ENCODE measurements at places on chromosomes 1 and 21. TPM values are rescaled to one million over a fixed set of nuclear protein-coding genes. Genes with fewer than 3 reads are reported as not detected.

Gene ATP1A4
- 0.04 TPM for total RNA-seq

Gene KCNE1
- total RNA-seq: 0.69 TPM

Gene COL16A1
- total RNA-seq: 5.0 TPM

Gene PCSK9
- 6.0 TPM for total RNA-seq

Gene CLDN17
- total RNA-seq: not detected

Gene GART
- total RNA-seq: 142 TPM

Gene ARMH1
- total RNA-seq: not detected

Gene TMEM125
- 8.6 TPM for total RNA-seq

Gene RGS16
- 1.5 TPM for total RNA-seq

Gene MAN1A2
- total RNA-seq: 18.0 TPM

Gene SLC19A1
- total RNA-seq: 54.2 TPM

Gene CD160
- not detected for total RNA-seq

Gene KIF14
- 23.6 TPM for total RNA-seq

GRCh38 chr1:9882296-9882944, 27.6 kb downstream of the CTNNBIP1 start:
- DNase-seq: no peak

DNA sequence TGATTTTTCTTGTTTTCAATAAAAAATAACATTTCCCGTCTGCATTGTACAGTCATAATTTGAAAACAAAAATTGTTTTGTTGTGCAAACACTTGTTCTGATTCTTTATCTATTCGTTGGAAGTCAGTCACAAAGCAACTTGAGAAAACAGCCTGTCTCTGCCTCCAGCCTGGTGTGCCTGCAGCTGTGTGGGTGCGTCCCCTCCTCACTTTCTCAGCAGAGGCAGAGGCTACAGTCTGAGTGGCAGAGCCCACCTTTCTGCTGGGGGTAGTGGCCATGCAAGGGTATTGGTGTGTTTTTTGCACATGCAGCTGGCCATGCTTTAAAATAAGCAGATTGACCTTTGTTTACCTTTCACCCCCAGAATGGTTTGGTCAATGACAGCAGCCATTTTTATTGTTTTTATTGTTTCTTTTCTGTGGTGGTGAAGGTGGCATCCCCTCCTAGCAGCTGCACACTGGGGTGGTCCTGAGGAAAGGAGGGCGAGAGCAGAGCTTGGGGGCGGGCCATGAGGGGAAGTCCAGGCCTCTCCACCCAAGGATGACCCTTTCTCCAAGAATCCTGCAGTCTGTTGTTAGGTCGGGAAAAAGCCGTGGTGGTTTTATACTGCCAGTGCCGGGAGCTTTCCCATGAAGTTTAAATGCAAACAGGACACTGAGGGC, 159.6 kb downstream of the PCBP3 start:
- no peak for DNase-seq

DNA sequence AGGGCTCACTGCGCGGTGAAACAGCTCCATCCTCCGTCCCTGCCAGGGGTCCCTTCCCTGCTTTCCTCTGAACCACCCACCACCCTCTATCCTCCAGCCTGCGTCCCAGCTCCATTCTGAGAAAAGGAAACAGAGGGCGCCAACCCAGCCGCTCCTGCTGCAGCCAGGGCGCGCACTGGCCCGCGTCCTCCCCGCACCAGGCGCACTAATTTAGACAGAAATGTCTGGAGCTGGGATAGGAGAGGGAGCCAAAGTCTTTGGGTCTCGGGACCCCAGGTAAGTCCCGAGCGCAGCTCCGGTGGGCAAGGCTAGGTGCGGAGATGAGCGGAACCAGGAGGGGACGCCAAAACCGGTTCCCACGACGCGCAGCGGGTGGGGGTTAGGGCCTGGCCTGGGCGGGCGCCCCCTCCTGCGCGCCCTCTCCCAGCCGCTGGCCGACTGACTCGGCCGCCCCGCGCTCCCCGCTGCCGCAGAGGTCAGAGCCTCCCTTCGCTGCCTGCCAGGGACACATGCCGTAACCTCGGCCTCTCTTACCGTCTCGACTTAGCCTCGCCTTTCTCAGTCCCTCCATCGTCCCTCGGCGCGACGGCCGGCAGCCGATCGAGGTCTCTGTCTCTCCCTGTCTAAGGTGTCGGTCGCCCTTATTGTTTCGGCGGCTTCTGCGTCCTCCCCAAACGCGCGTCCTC, 2.0 kb downstream of the CAMK2N1 start:
- DNase-seq: peak; percentile 28

DNA sequence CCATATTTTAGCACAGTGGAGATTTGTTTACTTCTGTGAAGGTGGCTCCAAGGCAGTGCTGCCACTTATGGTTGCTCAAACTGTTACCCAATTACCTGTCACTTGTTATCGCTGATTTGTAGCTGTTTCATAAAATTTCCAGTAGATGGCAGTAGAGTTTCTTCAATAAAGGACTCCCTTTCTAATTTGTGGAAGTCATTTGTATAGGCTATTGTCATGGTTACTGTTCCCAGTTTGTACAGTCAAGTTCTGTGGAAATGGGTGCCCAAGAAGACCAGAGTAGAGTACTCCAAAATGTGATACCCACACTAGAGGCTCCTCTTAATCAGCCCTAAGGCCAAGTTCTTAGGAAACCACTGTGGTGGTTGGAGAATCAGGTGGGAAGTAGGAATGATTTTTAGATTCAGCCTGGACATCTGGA, 186.1 kb downstream of the CLEC20A start:
- peak; percentile 85 for DNase-seq

GRCh38 chr1:71695821-71696220, 586.5 kb downstream of the NEGR1 start:
- DNase-seq: peak; percentile 14

GRCh38 chr1:229227298-229227919, 43.5 kb upstream of the RAB4A start:
- DNase-seq: peak; percentile 83

GRCh38 chr1:229856009-229856650, 210.9 kb upstream of the GALNT2 start:
- no peak for DNase-seq

DNA sequence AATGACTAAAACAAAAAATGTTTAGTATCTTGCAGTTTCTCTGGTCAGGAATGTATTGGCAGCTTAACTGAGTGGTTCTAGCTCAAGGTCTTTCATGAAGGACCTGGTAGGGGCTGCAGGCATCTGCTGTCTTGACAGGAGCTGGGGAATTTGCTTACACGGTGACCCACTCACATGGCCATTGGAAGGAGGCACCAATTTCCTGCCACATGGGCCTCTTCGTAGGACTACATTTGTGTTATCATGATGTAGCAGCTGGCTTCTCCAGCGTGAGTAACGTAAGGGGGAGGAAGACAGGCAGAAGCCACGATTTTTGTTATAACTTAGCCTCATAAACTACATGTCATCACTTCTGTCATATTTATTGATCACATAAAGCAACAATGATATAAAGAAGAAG, 376.3 kb downstream of the AMY1C start:
- no peak for DNase-seq

GRCh38 chr1:2344744-2345296, 46.5 kb downstream of the MORN1 start:
- no peak for DNase-seq

GRCh38 chr1:84830136-84830535, 62.9 kb downstream of the LPAR3 start:
- no peak for DNase-seq

- peak; percentile 39 for DNase-seq
Observed at GRCh38 chr1:225426395-225427234, 1.2 kb downstream of the LBR start.

DNA sequence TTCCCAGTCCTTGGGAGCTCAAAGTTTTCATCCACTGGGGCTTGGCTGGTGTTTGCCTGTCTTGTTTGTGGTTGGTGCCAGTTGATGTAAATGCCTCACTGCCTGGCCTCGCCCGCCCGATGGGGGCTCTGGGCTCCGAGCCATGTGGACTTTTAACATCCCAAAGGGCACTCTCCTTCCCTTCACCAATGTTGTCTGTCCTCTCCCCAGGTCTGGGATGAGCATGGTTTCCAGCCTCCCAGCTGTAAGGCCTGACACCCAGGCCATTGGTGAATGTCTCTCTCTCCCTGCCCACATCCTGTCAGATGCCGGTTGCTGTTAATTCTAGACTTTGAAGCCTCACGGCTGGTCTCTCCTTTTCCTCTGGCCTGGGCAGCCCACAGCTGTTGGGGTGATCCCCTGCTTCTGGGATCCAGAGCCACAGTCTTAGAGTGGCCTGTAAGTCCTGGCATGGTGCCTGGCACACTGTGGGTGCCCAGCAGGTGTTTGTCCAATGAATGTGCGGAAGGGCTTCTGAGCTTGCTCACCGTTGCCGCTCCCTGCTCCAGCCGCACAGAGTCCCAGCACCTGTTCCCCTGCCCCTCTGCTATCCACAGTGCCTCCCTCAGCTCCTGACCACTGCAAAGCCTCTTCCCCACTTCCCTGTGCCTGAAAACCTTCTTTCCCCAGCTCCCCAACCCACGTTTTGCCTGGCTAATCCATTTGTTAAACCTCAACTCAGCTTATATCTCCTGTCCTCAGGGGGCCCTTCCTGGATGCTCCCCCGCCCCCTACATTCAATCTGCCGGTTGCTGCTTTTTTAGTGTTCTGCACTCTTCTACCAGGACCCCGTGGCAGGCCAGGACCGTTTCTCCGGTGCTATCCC, 3.3 kb upstream of the C1orf174 start:
- no peak for DNase-seq

- no peak for DNase-seq
Observed at GRCh38 chr1:188325211-188325610, 1496.5 kb downstream of the PLA2G4A start.

DNA sequence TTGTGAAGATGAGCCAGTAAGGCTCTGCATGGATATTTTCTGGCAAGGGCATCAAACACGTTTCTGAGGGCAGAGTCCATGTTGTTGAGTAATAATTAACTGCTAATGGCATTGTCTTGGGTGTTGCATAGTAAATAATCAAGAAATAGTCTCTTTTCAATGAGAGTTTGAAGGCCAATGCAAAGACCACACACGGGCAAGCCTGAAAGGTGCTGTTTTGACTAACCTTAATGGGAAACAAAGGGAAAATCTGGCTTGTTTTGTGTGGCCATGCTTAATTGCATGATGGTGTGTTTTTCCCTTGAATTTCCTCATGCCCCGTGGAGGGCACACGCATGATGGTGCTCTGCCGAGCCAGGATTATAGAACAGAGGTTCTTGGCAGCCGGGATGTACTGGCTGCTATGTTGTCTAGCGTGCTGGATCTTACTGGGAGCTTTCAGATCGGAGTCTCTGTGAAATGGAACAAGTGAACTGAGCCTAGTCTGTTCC, 127.6 kb downstream of the NOS1AP start:
- DNase-seq: no peak

DNA sequence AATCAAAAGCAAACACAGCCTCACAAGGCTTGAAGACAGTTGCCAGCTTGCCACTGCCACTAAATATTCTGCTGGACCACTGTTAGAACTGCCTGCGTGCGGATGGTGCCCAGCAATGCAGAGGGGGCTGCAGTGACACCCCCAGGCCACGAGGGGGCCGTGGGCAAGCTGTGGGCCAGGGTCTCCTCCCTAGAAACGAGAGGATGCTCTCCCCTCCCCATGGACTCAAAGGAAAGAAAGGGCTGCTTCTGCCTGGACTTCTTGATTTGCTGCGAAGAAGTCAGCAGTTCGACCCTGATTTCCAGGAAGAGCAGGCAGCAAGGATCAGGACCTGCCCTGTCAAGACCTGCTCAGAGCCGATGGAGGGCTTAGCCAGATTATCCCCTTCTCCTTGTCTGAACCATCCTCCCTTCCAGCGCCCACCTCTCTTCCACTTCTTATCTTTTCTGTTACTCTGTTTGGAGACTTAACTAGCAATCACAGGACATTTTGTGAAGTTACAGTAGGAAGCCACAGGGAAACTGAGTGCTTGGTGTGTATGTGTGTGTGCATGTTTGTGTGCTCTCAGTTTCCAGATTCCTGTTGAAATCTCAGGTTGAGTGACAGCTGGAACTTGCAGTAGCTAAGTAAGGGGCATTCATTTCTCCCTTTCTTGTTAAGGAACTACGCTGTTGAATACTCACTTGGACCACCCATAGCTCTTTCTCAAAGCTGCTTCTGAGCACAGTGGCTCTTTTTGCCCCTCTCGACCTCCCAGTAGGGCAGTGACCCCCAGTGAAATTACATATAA, 2.7 kb downstream of the MAN1C1 start:
- peak; percentile 19 for DNase-seq

DNA sequence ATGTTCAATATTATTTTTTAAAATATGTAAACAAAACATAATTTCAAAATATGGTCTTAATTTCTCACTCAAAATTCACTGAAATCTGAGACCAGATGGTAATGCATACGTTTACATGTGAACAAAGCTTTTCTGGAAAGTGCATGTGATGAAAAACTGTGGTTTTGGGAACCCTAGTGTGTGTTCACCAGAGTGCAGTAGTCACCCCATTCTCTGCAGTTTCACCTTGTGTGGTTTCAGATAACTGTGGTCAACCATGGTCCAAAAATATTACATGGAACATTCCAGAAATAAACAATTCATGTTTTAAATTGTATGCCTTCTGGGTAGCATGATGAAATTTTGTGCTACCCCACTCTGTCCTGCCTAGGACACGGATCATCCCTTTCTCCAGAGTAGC, 2021.9 kb downstream of the MRPL39 start:
- no peak for DNase-seq

GRCh38 chr1:16447641-16448040, 7.1 kb downstream of the NECAP2 start:
- DNase-seq: no peak

- no peak for DNase-seq
Observed at GRCh38 chr1:156344409-156344808, 6.1 kb downstream of the TSACC start.

- no peak for DNase-seq
Observed at GRCh38 chr21:25827513-25827912, 92.7 kb downstream of the GABPA start.

DNA sequence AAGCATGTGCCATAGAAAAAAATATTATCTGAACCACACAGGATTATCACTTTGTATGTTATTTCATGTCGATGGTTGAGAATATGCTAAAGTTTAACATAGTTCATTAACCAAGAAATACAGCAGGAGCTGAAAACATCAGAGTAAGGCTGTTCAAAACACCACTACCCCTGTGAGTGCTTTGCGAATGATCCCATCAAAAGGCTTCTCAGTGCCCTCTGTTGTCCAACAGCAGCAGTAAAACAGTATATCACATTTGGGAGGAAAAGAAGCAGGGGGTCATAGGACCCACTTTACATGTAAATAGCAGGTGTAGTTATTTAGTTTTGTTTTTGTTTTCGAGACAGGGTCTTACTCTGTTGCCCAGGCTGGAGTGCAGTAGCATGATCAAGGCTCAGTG, 289.4 kb upstream of the FMN2 start:
- DNase-seq: peak; percentile 24

GRCh38 chr1:14980621-14981218, 172.8 kb upstream of the TMEM51 start:
- no peak for DNase-seq

- peak; percentile 92 for DNase-seq
Observed at GRCh38 chr1:56064705-56065104, 514.7 kb downstream of the PLPP3 start.

DNA sequence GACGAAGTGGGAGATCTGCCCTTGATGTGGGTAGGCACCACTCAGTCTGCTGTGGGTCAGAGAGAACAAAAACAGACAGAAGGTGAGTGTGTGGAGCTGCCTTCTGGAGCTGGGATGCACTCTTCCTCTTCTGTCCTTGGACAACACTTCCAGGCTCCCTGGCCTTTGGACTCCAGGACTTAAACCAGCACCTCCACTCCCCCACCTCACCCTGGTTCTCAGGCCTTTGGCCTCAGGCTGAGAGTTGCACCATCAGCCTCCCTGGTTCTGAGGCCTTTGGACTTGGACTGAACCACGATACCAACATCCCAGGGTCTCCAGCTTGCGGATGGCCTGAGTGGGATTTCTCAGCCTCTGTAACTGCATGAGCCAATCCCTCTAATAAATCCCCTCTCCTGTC, 68.1 kb upstream of the STUM start:
- no peak for DNase-seq

- no peak for DNase-seq
Observed at GRCh38 chr1:39959651-39960333, 4.8 kb downstream of the MFSD2A start.
